Panc1 (cell line): ENCODE measurements at places on chromosomes 7 and 10.
A peak's percentile ranks its signal among the peaks of the same experiment; 100 is the strongest.

DNA sequence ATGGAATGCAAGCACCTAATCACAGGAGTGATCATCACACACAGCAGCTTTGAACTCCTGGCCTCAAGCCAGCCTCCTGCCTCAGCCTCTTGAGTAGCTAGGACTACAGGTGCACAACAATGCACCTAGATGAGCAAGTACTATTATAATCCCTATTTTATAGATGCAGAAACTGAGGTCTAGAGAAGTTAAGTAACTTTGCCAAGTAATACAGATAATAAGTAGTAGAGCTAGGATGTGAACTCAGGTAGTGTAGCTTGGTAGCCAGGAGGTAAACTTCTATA, 33.7 kb downstream of the DNAJC12 start:
- DNase-seq, result no peak

GRCh38 chr10:34102893-34103506, 712.1 kb downstream of the PARD3 start:
- no peak for DNase-seq

- no peak for DNase-seq
Measured at GRCh38 chr10:131731780-131732630, 168.8 kb upstream of the PPP2R2D start.

DNA sequence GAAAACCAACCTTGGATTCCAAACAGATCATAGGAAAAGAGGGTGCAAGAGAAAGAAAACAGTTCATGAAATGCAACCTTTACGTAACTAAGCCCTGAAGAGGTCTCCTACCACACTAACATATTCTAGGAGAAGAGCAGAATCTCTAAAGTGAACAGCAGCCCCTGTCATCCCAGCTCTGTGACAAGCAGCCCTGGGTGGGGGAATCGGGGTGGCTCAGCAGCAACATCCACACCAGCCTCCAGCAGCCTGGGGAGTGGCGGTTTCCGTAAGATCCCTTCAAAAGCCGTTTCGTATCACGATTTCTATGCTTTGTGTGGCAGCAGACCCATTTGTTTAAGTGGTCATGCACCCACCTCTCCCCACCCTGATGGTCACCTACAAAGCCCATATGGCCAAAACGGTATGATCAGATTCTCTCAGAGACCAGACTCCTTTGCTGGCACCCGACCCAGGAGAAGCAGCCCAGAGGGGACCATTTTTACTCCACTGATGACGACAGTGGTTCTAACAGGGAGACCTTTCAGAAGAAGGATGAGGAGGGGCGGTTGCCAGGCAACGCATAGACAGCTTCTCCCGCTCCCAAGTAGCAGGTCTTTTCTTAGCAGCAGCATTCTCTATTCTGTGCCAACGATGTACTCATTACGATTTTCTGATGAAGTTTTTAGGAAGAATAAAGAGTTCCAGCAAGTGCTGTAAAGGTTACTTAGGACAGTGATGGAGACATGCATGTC, 300.6 kb downstream of the DNAJB6 start:
- DNase-seq, result no peak

GRCh38 chr7:135204876-135205275, 6.5 kb downstream of the WDR91 start:
- no peak for DNase-seq

GRCh38 chr7:121384265-121384664, 11.8 kb downstream of the FAM3C start:
- DNase-seq, result no peak

DNA sequence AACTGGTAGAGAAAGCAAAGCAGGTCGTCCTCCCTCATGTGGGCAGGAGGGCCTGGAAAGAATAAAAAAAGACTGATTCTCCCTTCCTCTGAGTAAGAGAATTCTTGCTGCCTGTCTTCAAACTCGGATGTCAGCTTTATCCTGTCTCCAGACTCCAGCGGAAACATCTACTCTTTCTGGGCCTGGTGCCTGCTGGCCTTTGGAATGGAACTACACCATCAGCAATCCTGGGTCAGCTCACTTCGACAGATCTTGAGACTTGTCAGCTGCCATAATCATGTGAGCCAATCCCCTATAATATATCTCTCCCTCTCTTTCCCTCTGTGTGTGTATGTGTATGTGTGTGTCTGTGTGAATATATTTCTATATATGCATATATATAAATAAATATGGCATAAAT, 411.0 kb upstream of the DPP6 start:
- DNase-seq, result no peak

DNA sequence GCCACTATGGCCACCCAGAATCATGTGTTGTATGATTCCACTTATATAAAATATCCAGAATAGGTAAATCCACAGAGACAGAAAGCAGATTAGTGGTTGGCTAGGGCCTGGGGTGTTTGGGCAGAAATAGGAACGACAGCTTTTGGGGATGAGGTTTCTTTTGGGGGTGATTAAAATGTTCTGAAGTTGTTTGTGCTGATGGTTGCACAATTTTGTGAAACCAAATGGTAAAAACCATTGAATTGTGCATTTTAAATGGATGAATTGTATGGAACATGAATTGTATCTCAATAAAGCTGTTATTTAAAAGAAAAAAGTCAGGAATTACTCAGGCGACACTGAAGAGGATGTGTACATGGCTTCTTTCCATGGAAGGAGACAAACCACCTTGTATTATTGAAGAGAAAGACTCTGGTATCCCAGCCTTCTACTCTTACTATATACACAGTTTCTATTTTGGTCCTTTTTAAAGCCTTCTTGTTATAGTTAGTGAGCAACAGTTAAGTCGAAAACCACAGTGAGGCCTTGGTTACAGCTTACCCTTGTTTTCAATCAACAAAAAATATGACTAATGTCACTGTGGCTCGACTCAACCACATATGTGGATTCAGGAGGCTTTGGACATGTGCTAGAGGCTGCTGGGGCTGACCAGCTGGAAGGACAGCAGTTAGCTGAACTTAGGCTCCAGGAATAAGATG, 57.1 kb upstream of the KMT2E start:
- peak; percentile 45 for DNase-seq

DNA sequence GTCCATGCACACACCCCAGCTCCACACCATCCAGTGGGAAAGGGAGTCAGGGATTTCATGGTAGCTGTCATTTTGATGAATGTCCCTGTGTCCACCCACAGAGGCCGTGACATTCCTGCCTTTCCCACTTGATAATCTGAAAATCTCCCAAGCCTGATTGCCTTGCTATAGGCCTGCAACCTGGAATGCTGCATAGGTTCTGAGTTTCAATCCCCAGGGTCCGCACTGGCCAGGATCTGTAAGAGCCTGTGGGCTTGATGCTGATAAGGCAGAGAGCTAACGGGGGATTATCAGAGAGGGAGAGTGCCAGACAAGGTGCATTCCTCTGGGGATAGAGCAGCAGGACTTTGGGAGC, 57.5 kb downstream of the RBM20 start:
- no peak for DNase-seq

GRCh38 chr10:2556883-2557282, 510.5 kb upstream of the PFKP start:
- no peak for DNase-seq

DNA sequence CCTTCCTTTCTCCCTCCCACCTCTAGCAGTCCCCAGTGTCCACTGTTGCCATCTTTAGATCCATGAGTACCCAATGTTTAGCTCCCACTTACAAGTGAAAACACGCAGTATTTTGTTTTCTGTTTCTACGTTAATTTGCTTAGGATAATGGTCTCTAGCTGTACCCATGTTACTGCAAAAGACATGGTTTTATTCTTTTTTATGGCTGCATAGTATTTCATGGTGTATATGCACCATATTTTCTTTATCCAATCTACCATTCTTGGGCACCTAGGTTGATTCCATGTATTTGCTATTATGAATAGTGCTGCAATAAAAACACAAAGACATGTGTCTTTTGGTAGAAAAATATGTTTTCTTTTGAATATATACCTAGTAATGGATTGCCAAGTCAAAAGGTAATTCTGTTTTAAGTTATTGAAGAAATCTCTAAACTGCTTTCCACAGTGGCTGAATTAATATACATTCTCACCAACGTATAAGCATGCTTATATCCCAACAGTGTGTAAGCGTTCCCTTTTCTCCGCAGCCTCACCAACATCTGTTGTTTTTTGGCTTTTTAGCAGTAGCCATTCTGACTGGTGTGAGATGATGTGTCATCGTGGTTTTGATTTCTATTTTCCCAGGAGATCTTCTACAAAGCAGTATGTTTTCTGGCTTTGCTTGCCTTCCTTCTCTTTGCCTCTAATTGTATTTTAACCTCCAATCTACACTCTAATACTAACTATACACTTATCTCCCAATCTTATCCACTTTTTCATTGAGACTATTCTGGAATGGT, 179.5 kb upstream of the PHF14 start:
- DNase-seq, result no peak

DNA sequence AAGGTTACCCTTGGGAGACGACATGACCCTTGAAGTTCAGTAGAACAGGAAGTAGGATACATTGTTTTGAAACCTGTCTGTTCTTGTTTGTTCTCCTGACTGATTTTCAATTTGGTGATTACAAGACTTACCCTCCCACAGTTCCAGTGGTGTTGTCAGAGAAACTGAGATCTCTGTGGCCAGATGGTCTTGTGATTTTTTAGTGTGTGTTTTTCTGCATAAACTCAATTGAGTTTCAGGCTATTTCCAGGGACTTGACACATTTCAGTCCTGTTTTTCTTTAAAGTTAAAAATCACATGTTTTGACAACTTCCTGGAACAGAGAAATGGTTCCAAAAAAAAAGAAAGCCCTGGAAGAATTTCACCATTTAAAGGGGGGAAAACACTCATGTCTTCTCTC, 22.3 kb downstream of the PIK3CG start:
- DNase-seq, result no peak

GRCh38 chr7:55086413-55087201, 67.8 kb downstream of the EGFR start:
- DNase-seq, result no peak

- DNase-seq, result no peak
Measured at GRCh38 chr7:146781352-146782116, 664.9 kb downstream of the CNTNAP2 start.

DNA sequence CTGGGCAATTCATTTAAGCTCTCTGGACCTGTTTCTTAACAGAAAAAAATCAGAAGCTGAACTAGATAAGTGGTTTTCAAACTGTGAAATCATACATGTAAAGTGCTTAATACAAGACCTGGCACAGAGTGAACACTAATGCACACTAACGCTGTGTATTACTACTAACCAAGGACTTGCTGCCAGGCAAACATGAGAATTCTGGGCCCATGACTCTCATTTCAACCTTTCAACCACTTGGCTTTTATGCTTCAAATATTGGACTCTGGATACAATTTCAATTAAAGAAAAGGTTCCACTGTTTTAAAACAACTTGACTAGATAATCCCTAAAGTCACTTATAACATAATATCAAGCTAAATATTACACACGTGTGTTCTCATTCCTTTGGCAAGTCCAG, 73.4 kb downstream of the SRPK2 start:
- no peak for DNase-seq

- no peak for DNase-seq
Measured at GRCh38 chr10:1745780-1746456, 8.6 kb upstream of the ADARB2 start.

DNA sequence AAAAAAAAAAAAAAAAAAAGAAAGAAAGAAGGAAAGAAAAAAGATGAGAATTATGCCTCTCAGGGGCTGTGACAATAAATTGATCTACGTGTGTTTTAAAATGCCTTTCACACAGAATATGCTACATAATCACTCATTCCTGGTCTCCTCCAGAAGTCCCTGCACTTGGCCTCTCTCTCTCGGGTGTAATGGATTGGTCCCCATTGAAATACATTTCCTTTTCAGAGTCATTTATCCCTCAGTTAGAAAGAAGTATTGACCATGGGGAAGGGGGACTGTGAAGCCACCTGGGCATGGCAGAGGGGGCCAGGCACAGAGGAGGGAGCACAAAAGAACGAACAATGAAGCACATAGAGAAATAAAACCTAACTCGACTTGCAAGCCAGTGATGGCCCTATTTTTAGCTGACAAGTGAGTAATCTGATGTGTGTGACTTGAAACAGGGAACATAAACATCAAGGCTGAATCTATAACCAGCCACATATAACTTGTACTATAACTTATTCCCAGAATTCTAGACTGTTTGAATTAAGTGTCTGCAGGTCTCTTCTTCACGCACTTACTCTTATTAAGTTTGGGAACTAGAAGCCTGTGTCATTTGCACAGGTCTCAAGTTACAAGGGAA, 490.8 kb downstream of the KCNMA1 start:
- no peak for DNase-seq

GRCh38 chr10:74896788-74897527, 70.6 kb downstream of the KAT6B start:
- no peak for DNase-seq

- DNase-seq, result no peak
Measured at GRCh38 chr10:108566316-108567107, 1356.8 kb downstream of the XPNPEP1 start.

GRCh38 chr10:17586821-17587234, 30.3 kb downstream of the HACD1 start:
- DNase-seq, result no peak

GRCh38 chr10:132396494-132397035, 435 bp upstream of the PWWP2B start:
- no peak for DNase-seq

DNA sequence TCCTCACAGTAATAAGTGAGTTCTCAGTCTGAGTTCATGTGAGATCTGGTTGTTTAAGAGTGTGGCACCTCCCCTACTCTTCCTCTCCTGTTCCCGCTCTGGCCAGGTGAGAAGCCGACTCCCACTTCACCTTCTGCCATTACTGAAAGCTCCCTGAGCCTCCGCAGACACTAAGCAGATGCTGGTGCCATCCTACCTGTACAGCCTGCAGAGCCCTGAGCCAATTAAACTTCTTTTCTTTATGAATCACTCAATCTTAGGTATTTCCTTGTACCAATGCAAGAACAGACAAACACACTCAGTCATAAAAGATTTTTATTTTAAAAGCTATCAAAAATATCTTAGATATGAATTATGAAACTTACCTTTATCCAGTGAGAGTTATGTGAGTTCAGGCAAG, 39.5 kb upstream of the PFKP start:
- no peak for DNase-seq

GRCh38 chr7:8601121-8601520, 167.7 kb downstream of the NXPH1 start:
- no peak for DNase-seq

- DNase-seq, result no peak
Measured at GRCh38 chr7:149849174-149849573, 11.0 kb downstream of the ZNF862 start.

DNA sequence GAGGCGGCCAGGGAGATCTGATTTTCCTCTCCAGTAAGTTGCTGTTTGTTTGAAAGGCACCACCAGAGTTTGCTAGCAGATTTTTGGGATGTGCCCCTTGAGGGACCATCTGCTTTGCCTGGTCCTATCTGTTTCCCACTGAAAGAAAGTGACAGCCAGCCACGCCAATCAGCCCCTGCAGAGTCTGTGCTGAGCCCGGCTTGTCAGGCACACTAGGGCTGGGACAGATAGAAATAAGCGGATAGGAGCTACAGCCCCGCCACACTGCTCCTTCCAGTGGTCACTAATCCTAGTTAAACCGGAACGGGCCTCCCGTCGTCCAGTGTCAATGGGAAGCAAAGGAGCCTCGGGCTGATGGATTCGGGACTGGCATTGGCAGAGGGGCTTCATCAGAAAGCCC, 161.9 kb upstream of the PRR15 start:
- DNase-seq, result no peak

GRCh38 chr10:69757553-69758309, 44.0 kb upstream of the COL13A1 start:
- no peak for DNase-seq

- no peak for DNase-seq
Measured at GRCh38 chr10:132761395-132762060, 24.4 kb downstream of the NKX6-2 start.

- DNase-seq, result no peak
Measured at GRCh38 chr10:104333032-104333727, 5.1 kb downstream of the ITPRIP start.

- no peak for DNase-seq
Measured at GRCh38 chr10:114408112-114408967, 4.0 kb upstream of the AFAP1L2 start.
